ENCODE measurements at places on chromosomes 3 and 15.

- DNase-seq = no peak
Observed at GRCh38 chr3:74107451-74107850, 482.7 kb upstream of the PDZRN3 start.

DNA sequence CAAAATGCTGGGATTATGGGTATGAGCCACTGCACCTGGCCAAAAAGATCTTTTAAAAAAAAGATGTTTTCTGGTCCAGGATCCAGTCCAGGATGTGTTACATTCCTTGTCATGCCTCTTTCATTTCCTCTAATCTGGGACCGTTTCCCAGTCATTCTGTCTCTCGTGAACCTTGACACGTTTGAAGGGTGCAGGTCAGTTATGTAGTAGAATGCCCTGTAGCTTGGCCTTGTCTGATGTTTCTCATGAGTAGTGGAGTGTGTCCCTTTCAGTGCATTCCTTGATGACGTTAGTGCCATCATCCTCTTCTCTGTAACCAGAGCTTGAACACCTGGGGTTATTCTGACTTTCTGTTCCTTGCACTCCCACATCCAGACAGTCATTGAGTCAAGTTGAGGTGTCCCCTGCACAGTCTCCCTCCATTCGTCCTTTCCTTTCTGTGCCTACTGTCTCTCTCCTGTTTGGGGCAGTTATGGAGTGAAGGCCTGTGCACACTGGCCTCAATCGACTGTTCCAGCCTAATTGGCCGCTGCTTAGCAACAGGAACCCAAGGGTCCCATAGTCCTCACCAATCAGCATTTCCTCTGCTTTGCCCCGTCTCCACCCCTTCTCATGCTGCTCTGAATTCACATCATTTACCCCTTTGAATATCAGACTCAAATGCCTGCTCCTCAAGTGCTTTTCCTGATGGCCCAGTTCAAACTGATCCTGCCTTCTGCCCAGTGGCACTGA, 5.5 kb downstream of the FAM81A start:
- no peak for DNase-seq

DNA sequence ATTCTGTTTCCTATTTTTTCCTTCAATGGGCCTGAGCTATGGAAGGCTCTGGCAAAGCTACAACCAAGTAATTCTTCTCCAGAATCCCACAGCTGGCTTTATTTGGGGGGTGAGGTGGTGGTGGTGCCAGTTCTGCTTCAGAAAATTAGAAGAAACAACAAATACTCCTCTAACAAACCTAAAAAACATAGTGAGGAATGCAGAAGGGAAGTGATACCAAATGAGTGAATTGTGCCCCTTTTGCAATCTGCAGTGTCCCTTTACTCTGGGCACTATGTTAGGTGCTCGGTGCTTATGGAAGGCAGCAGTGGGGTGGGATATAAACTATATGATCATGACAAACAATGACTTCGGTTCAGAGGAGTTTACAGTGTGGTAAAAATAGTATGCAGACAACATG, 90.4 kb upstream of the ROPN1 start:
- no peak for DNase-seq

DNA sequence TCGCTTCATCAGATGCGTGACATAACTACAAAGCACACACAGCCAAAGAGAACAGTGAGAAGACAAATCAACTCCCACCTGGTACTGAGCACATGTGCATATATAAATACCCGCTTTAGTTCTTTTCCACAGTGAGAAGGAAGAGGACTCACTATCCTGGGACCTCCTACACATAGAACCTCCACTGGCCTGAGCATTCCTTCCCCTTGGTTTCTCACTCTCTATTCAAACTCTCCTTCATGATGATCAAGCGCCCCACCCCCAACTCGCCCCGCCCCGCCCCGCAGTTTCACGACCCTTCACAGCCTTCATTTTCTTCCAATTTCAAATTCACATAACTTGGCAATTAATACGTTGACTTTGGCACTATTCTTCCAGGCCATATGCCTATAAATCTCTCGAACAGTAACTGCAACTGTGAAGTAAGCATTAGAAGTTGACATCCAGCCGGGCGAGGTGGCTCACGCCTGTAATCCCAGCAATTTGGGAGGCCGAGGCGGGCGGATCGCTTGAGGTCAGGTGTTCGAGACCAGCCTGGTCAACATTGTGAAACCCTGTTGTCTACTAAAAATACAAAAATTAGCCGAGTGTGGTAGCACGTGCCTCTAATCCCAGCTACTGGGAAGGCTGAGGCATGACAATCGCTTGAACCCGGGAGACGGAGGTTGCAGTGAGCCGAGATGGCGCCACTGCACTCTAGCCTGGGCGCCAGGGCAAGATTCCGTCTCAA, 1.1 kb downstream of the RPS17 start:
- DNase-seq = no peak

- DNase-seq = peak; percentile 20
Observed at GRCh38 chr15:91413142-91413541, 313.1 kb downstream of the SV2B start.

DNA sequence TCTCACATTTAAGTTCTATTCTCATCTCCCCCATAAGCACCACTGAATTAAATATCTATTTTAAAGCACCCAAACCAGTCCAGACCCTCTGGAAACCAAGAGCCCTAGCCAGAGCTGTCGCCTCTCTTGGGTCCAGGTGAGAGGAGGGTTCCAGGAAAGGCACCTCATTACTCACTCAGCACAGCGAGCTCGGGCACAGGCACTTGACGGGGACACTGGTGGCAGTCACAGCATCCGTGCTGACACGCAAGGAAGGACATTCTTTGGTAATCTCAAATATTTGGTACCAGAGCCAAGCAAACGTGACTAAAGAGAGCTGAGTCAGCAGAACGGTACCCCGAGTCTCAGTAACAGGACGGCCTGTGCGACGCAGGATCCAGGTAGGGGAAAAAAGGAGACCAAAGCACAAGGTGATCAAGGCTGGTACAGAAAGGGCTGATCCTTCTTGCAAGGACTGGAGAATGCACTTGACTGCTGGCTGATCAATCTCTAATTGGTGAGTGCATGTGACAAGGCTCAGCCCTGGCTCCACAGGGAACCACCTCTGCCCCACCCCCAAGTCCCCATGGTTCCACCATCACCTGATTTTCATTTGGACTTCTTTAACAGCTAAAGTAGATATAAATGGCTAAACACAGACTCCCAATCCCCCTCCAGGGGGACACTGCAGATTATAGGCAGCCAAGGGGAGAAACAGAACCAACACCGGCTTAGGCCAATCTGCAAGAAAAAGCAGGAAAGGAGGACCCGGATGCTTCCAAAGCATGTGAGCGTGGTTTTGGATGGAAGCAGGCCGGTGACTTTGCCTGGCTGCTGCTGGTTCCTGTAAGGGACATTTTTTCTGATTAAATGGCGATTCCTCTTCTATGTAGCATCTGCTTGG, 61.4 kb downstream of the CHCHD6 start:
- DNase-seq = no peak

- DNase-seq = no peak
Observed at GRCh38 chr3:116809208-116809607, 99.6 kb downstream of the TUSC7 start.

- DNase-seq = no peak
Observed at GRCh38 chr3:4963669-4964570, 15.3 kb upstream of the BHLHE40 start.

GRCh38 chr15:38650936-38651327, 86.3 kb upstream of the RASGRP1 start:
- no peak for DNase-seq

- DNase-seq = no peak
Observed at GRCh38 chr3:136277634-136278033, 27.5 kb downstream of the PCCB start.

GRCh38 chr3:32816439-32817256, 1.1 kb upstream of the TRIM71 start:
- no peak for DNase-seq

Data from IMR-90 (cell line).